ENCODE measurements at places on chromosomes 1 and 21. TPM values are rescaled to one million over a fixed set of nuclear protein-coding genes. Genes with fewer than 3 reads are reported as not detected.

S100A8 gene
- not detected for total RNA-seq

VSIG8 gene
- not detected for total RNA-seq

LEMD1 gene
- total RNA-seq, result 0.55 TPM

PTPRC gene
- total RNA-seq, result 311 TPM

DNA sequence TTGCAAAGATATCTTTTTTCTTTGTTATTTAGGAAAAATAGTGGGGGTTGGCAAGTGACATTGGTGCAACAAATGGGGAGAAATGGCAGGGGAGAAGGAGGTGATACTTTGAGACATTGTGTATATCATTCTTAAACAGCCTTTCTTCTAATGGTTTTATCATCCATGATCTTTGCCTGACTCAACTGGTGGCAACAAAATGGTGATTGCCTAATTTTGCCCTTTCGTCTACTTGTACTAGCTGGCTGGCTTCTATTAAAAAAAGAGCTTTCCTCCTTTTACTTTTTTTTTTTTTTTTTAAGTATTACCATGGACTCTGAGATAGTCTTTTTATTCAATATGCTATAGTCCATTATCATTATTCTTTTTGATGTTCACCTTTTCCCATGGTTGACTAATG is 27.7 kb downstream of the DESI2 start:
- H3K4me3 ChIP-seq, result no peak overlapping the region
- no peak for DNase-seq
- no peaks in the 10 kb centered on the region for H3K27me3 ChIP-seq
- no peak overlapping the region for H3K27ac ChIP-seq

- H3K27me3 ChIP-seq, result no peaks in the 10 kb centered on the region
- no peaks in the 10 kb centered on the region for H3K36me3 ChIP-seq
- no peak overlapping the region for H3K4me3 ChIP-seq
- no peak for DNase-seq
- no peaks in the 10 kb centered on the region for H3K4me1 ChIP-seq
- H3K27ac ChIP-seq, result no peak overlapping the region
These were observed 269.0 kb downstream of the LTN1 start for GRCh38 chr21:28723646-28724045.

GRCh38 chr1:9068981-9069325 is 482 bp downstream of the SLC2A5 start:
- no peak overlapping the region for H3K4me3 ChIP-seq
- DNase-seq, result no peak
- H3K36me3 ChIP-seq, result no peaks in the 10 kb centered on the region
- H3K27ac ChIP-seq, result no peak overlapping the region
- peaks cover 3% of the 10 kb centered on the region for H3K27me3 ChIP-seq

GRCh38 chr1:119316870-119317416 is 51.6 kb upstream of the HAO2 start:
- H3K36me3 ChIP-seq, result no peaks in the 10 kb centered on the region
- H3K4me1 ChIP-seq, result peaks cover 4% of the 10 kb centered on the region
- H3K27ac ChIP-seq, result no peak overlapping the region

DNA sequence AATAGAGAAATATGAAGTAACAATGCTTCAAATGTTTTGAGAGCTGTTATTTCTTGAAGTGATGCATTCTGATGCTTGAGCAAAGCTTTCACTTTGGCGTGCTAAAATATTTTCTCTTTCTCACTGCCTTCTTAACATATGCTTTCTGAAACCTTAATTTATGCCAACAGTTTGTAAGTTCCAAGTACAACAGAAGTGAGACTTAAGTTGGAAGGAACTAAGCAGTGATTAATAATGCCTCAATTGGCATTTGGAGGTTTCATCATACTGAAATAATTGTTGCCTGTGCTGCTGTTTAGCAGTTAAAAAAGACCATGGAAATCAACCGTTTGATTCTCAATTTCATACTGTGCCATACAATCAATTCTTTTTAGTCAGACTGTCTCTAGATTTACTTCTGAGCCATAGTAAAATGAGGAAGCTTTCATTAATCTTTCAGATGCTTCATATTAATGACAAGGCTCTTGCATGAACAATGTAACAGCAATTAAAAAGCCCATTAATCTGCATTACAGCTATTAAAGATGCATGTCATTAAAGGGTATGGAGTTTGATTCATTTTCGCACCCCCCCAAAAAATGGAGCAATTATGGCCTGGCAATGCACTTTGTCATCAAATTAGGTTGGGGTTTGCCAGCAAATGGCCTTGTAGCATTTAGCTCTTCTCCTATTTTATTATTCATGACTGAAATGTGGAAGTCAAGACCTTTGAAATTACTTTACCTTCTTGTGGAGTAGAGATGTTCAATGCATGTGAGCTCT is 375.3 kb downstream of the USH2A start:
- H3K27me3 ChIP-seq, result no peaks in the 10 kb centered on the region
- no peaks in the 10 kb centered on the region for H3K36me3 ChIP-seq
- H3K4me1 ChIP-seq, result no peaks in the 10 kb centered on the region
- DNase-seq, result no peak
- no peak overlapping the region for H3K27ac ChIP-seq
- no peak overlapping the region for H3K4me3 ChIP-seq

- no peaks in the 10 kb centered on the region for H3K36me3 ChIP-seq
- H3K4me3 ChIP-seq, result no peak overlapping the region
- no peaks in the 10 kb centered on the region for H3K27me3 ChIP-seq
- DNase-seq, result no peak
- H3K27ac ChIP-seq, result no peak overlapping the region
These were observed 58.1 kb downstream of the PTP4A2 start for GRCh38 chr1:31879981-31880608.

GRCh38 chr1:63908016-63908415 is 134.2 kb downstream of the ROR1 start:
- no peaks in the 10 kb centered on the region for H3K36me3 ChIP-seq
- H3K27ac ChIP-seq, result no peak overlapping the region
- H3K27me3 ChIP-seq, result no peaks in the 10 kb centered on the region
- H3K4me3 ChIP-seq, result no peak overlapping the region
- no peaks in the 10 kb centered on the region for H3K4me1 ChIP-seq

DNA sequence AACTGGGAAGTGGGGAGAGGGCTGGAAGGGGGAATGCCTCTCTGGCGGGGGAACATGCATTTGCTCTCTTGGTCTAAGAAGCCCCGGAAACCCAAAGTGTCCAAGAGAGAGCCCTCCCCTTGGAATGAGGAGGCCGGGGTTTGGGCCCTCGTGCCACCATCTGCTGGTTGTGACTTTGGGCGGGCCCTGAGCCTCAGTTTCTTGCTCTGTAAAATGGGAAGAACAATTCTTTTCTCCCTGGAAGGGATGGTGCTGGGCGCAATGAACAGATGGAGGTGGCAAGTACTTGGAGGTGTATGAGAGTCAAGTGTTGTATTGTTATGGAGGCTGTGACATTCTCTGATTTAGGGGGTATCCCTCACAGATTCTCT is 69.9 kb upstream of the TARDBP start:
- no peak overlapping the region for H3K4me3 ChIP-seq
- no peak for DNase-seq
- no peak overlapping the region for H3K27ac ChIP-seq
- no peaks in the 10 kb centered on the region for H3K27me3 ChIP-seq
- no peaks in the 10 kb centered on the region for H3K36me3 ChIP-seq
- H3K4me1 ChIP-seq, result peaks cover 20% of the 10 kb centered on the region

DNA sequence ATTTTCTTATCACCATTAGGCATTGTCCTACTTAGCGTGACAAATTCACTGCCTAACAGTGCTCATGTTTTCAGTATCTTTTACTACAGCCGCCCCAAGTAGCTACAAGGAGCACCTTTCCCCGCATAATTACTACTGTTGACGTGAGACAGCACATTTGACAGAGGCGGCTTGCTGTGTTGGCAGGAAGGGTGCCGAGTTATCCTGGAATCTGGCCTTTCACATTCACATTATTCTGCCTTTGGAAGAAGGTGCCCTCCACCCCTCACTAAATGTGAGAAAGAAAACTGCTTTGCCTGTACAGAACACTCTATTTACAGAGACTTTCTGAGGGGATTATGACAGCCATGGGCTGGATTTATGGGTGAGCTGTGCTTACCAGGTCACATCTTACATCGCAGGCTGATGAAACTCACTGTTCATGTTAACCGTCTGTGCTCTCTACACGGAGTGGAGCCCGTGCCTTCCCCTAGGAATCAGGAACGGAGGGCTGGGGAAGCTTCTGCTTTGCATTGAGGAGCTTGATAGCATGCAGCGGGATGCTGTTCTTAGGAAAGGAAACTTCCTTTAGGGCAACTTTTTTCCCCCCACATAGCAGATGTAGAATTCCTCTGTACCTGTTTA is 148.0 kb upstream of the ZRANB2 start:
- H3K4me1 ChIP-seq, result no peaks in the 10 kb centered on the region
- H3K27ac ChIP-seq, result no peak overlapping the region
- no peak overlapping the region for H3K4me3 ChIP-seq
- no peaks in the 10 kb centered on the region for H3K27me3 ChIP-seq

Measured in CD8-positive, alpha-beta memory T cell (primary cell).